Upper lobe of right lung (tissue), 1 donor: ENCODE measurements at places on chromosomes 4 and X. TPM values are rescaled to one million over a fixed set of nuclear protein-coding genes. Genes with fewer than 3 reads are reported as not detected.

The TMSB15A gene
- total RNA-seq = 1.9 TPM

The ZNF41 gene
- total RNA-seq = 11.5 TPM

The SSX3 gene
- total RNA-seq = not detected

The GABRE gene
- 45.3 TPM for total RNA-seq

The PPP1R2C gene
- not detected for total RNA-seq

The GLA gene
- total RNA-seq = 46.3 TPM

The PARM1 gene
- total RNA-seq = 78.0 TPM

The MBNL3 gene
- 22.9 TPM for total RNA-seq

The EGF gene
- 2.4 TPM for total RNA-seq

The XPNPEP2 gene
- total RNA-seq = 0.93 TPM

The HTN3 gene
- total RNA-seq = not detected

The ABLIM2 gene
- 12.7 TPM for total RNA-seq

The GRID2 gene
- not detected for total RNA-seq

The DUSP21 gene
- not detected for total RNA-seq

The SSX1 gene
- not detected for total RNA-seq

The CENPVL1 gene
- not detected for total RNA-seq

The TXK gene
- 4.4 TPM for total RNA-seq

The SPATA4 gene
- total RNA-seq = not detected

The FAT1 gene
- total RNA-seq = 84.3 TPM

The TENM3 gene
- 5.6 TPM for total RNA-seq

The AP1S2 gene
- 41.2 TPM for total RNA-seq

The MGAT4D gene
- total RNA-seq = not detected

The PAGE5 gene
- total RNA-seq = not detected

The CEP135 gene
- 6.8 TPM for total RNA-seq

The ARR3 gene
- total RNA-seq = not detected

The CCSER1 gene
- 7.4 TPM for total RNA-seq
